ENCODE measurements at places on chromosomes 4 and X. TPM values are rescaled to one million over a fixed set of nuclear protein-coding genes. Genes with fewer than 3 reads are reported as not detected.

DNA sequence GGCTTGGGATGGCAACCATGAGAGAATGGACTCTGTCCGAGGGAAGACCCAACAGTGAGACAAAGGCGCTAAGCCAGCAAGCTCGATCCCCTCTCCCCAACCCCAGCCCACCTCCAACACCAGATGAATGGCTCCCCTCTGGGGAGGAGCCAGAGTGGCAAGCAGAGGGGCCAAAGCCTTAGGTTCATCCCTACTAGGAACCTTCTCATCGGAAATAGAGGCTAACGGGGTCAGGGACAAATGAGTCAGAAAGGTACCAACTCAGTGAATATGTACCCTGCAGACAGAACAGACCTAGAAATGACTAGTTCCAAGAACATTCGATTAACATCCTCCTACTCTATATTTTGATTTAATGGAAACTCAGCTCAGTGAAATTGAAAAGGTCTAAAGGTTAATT, 73.9 kb downstream of the NSG1 start:
- no peak for DNase-seq

DNA sequence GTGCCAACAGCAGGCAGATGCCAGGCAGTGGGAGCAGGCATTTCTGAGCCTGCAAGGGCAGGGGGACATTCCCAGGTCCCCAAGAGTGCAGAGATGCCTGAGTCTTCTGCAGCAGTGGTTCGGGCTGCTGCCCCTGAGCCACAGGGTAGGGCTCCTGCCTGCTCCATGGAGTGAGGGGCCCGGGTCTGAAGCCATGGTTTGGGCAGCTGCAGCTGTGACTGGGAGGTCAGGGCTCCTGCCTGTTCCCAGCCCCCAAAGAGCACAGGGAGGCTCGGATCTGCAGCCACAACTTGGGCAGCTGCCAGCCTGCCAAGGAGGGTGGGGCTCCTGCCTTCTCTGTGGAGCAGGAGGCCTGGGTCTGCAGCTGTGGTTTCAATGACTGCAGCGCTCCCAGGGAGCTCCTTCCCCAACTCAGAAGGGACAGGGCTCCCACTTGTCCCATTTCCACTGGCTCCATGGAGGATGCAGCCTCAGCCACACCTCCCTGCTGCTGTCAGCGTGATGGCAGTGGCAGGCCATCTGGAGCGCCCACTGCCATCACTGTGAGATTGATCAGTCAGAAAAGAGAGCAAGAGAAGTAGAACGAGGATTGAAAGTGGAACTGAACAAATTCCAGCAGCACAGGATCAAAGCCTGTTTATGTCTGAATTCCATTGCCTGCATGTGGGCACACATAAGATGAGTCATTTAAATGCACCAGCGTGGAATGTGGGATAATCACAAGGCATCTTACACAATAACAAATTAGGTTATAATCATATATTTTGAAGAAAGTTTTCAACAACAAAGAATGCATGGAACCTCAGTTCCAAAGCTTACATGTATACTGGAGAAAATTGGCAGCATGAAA, 93.1 kb upstream of the CXorf51A start:
- DNase-seq: no peak

DNA sequence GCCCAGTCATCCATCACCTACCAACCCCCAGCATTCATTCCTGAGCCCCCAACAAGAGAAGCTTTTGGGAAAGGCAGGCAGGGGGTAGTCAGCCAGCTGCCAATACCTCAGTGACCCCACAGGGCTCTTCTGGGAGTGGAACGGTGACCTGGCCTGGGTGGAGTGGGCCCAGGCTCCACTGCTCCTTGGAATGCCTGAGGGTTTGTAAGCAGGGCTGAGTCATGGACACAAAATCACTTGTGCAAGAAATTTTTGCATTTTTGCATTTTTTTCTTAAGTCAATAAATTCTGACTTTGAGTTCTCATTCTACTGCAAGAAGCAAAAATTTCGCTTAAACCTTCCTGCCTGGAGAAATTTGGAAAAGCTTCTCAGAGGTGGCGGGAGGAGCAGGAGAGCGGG, 18.5 kb downstream of the SORCS2 start:
- no peak for DNase-seq

GRCh38 chr4:3410401-3411135, 31.2 kb upstream of the HGFAC start:
- DNase-seq: no peak

DNA sequence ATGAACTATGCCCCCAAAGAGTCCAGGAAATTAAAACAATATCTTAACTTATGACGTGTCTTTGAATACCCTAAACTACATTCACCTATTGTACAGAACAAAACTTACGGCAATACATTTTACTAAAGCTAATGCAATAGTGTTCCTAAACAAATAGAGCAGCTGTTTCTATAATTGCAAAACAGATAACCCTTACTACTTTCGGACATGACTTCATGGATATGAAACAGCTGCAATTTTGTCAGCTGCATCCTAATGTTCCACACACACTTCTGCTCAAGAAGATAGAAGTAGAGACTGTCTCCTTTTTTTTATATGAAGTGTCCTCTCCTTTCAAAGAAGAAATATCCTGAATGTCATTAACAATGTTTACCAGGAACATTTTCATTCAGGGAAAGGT, 174.9 kb downstream of the ACTRT1 start:
- no peak for DNase-seq

DNA sequence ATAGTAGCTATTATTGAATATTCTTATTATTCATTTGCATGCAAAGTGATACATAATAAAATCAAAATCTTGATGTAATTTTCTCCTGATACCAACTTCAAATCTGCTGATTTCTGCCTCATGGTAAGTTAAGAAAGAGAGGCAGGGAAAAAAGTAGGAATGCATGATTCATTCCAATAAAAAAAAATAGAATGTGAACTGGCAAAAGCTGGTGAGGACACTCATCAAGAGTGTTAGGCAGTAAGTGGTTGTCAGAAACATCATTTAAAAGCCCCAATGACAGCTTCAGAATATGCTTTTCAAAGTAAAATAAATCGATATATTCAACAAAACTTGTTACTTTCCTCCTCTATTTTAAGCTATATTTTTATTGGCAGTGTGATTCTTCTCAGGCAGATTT, 979.1 kb downstream of the TECRL start:
- DNase-seq: no peak

DNA sequence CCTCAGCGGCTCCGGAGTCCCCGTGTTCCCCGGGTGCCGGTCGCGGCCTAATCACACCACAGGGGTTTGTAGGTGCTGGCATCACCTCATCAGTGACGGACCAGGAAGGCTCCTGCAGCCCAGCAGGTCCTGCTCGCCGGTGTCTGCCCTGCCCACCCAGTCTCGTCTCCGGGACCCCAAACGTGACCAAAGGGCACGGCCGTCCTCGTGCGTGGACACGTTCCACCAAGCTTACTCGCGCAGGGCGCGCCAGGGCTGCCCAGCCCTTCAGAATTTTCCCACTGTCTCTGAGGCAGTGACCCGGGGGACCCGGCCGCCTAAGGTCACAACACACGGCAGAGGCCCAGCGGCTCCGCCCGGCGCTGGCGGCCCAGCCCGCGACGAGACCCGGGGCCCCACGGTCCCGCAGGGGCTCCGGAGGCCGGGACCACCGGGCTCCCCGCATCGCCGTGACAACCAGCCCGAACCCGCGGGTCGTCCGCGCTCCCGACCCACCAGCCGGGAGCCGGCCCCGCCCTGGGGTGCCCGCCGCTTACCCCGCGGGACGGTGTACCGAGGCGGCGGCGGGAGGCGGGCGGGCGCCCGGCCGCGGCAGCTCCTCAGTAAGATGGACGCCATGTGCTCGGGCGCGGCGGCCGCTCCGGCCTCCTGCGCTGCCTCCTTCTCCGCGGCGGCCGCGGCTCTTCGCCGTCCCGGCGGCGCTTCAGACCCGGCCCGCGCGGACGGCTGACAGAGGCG, 454 bp downstream of the LETM1 start:
- DNase-seq: peak; percentile 54

GRCh38 chr4:157293673-157294072, 73.1 kb downstream of the GRIA2 start:
- no peak for DNase-seq

GRCh38 chr4:186719925-186720694, 3.5 kb downstream of the FAT1 start:
- DNase-seq: no peak

GRCh38 chr4:102809190-102809589, 18.2 kb downstream of the UBE2D3 start:
- DNase-seq: no peak

- DNase-seq: no peak
Observed at GRCh38 chr4:22625311-22625710, 67.4 kb upstream of the GBA3 start.

GRCh38 chr4:173448608-173449379, 49.9 kb upstream of the SCRG1 start:
- no peak for DNase-seq

- DNase-seq: no peak
Observed at GRCh38 chr4:144711700-144712456, 65.9 kb downstream of the HHIP start.

GRCh38 chr4:184255871-184256642, 38.4 kb upstream of the ENPP6 start:
- no peak for DNase-seq

- no peak for DNase-seq
Observed at GRCh38 chr4:83257811-83258210, 26.8 kb downstream of the COQ2 start.

GRCh38 chr4:158131027-158131426, 41.8 kb downstream of the GASK1B start:
- DNase-seq: no peak

DNA sequence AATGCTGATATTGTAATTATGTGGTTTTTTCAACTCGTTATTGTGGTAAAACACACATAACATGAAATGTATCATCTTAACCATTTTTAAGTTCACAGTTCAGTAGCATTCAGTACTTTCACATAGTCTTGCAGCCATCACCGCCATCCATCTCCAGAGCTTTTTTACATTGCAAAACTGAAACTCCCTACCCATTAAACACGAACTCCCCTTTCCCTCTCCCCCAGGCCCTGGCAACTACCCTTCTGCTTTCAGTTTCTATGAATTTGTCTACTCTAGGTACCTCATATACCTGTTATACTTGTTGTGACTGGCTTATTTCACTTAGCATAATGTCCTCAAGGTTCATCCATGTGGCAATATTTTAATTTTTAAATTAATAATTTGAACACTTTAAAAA, 380.6 kb downstream of the MAPK10 start:
- no peak for DNase-seq

- DNase-seq: no peak
Observed at GRCh38 chrX:95919605-95920004, 765.0 kb upstream of the DIAPH2 start.

DNA sequence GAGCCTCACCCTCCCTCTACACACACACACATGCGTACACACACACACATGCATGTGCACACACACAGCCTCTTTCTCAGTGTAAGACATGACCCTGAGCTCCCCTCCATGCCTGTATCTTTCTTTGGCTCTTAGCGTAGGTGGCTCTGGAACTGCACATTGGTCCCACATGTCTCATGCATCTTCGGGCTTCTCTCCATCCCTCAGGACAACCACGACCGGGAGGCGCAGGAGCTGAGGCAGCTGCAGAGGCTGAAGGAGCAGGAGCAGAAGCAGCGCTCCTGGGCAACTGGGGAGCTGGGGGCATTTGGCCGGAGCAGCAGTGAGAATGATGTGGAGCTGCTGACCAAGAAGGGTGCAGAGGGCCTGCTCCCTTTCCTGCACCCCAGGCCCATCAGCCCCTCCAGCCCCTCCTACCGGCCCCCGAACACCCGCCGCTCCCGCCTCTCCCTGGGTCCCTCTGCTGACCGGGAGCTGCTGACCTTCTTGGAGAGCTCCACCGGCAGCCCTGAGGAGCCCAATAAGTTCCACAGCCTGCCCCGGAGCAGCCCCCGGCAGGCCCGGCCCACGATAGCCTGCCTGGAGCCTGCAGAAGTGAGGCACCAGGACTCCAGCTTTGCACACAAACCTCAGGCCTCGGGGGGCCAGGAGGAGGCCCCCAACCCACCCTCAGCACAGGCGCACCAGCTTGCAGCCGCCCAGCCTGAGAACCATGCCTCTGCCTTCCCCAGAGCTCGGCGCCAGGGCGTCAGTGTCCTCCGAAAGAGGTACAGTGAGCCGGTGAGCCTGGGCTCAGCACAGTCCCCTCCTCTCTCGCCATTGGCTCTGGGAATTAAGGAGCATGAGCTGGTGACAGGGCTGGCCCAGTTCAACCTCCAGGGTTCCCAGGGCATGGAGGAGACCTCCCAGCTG, 38.6 kb downstream of the FHDC1 start:
- DNase-seq: no peak

DNA sequence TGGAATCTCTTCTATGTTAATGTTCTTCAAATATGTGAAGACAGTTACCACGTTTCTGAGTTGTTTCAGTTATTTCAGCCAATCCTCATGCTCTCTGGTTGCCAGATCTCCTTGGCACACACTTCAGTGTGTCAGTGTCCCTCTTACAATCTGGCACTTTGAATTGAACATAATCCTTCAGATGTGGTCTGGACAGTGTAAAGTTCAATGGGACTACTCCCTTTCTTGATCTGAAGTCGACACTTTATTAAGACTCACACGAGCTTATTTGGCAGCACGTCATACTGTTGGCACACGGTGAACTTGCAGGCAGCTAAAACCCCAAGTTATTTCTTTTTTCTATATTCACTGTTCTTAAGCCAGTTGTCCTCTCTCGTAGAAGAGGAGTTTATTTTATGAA, 28.2 kb downstream of the ARSJ start:
- DNase-seq: no peak

DNA sequence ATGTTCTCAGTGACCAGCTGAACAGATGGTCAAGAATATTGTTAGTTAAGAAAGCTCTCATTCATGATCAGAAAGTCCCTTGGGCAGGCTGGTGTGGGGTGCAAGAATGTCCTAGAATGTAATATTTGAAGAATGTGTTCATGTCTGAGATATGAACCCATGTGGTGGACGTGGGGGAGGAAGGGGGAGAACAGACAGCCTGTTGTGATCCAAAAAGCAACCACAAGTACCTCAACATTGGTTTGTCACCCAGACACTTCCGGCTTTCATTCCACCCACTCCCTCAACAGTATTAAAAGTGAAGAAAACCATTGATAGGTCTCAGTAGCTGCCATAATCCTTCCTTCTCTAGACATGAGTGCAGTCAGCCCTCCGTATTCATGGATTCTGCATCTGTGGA, 82.2 kb downstream of the MAML3 start:
- DNase-seq: no peak

GRCh38 chr4:55177461-55177860, 52.1 kb upstream of the KDR start:
- DNase-seq: no peak

DNA sequence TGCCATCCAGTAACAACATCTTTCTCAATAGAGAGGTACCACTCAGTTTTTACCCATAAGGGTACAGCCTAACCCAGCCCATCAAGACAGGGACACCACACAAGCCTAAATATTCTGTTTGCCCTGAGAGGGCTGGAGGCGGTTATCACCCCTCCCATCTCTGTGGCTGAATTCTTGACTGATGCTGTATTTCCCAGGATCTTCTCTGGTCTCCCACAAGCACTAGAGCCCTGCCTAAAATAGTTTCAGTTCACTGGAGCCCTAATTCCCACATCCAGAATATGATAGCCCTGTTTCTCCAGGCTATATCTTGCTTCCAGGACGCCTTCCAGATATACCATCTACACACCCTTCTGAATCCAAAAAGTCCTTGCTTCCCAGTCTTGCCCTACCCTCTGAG, 91.6 kb upstream of the NMU start:
- DNase-seq: no peak

TRIM75 gene
- total RNA-seq: not detected

CT45A2 gene
- total RNA-seq: not detected

TEX11 gene
- total RNA-seq: not detected

DCAF8L2 gene
- not detected for total RNA-seq

TXK gene
- 3.9 TPM for total RNA-seq

TMPRSS11B gene
- total RNA-seq: not detected

MSL3 gene
- 22.5 TPM for total RNA-seq

PABPC5 gene
- not detected for total RNA-seq

SHROOM2 gene
- 2.8 TPM for total RNA-seq

KIT gene
- total RNA-seq: 21.5 TPM

GABRG1 gene
- not detected for total RNA-seq

MAGEC2 gene
- not detected for total RNA-seq

Measured in Peyer's patch (tissue), 4 donors.